Coronary artery (tissue), 2 donors: ENCODE measurements at places on chromosomes 6 and 20.

DNA sequence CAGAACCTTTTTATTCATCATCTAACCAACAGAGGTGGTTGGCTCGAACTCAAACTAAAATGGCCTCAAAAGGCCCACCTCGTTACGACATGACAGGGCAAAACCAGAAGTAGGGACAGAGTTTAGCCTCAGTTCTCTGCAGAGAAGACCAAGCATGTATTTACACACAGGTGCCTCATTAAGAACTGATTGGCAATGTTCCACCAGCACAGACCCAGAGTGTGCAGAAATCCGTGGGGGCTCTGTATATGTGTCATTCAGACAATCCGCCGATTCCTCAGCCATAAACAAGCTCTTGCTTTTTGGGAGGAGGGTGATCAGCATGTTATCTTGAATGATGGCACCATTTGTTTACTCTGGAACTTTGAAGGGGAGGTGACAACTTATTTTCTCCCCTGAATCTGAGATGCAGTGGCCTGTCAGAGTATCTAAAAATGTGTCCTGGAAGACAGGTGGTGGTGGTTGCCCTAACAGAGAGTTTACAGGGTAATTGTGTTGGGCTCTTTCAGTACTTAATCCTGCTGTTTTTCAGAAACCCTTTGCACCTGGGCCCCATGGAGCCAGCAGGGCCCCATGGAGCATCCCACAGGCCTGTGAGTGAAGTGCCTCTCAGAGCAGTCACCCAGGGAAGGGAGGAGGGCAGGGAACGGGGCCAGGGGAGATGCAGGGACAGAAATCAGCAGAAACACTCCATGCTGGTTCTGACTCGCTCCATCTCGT lies 29.1 kb upstream of the C20orf203 start:
- DNase-seq: no peak

GRCh38 chr6:113719064-113719463 lies 138.1 kb upstream of the MARCKS start:
- DNase-seq: no peak

GRCh38 chr6:41735427-41736185 lies at the start of gene TFEB:
Gene TFEB (minus strand): TSS chr6:41735608. CDS start chr6:41691213, 44,395 bp downstream.
- peak; percentile 93 for DNase-seq

- no peak for DNase-seq
Observed at GRCh38 chr6:117288083-117288715, 22.8 kb downstream of the VGLL2 start.

GRCh38 chr6:107813555-107814194 lies 10.4 kb downstream of the SCML4 start:
- peak; percentile 14 for DNase-seq

- DNase-seq: no peak
Observed at GRCh38 chr6:53547166-53547810, 2.4 kb upstream of the GCLC start.

- no peak for DNase-seq
Observed at GRCh38 chr6:28634761-28635546, 109.3 kb downstream of the GPX5 start.

- DNase-seq: no peak
Observed at GRCh38 chr6:134738211-134738885, 211.6 kb downstream of the ALDH8A1 start.

- no peak for DNase-seq
Observed at GRCh38 chr6:16585805-16586204, 175.5 kb downstream of the ATXN1 start.
